NCI-H2171 (cell line): ENCODE measurements at places on chromosomes 7 and 10.
A peak's percentile ranks its signal among the peaks of the same experiment; 100 is the strongest.

DNA sequence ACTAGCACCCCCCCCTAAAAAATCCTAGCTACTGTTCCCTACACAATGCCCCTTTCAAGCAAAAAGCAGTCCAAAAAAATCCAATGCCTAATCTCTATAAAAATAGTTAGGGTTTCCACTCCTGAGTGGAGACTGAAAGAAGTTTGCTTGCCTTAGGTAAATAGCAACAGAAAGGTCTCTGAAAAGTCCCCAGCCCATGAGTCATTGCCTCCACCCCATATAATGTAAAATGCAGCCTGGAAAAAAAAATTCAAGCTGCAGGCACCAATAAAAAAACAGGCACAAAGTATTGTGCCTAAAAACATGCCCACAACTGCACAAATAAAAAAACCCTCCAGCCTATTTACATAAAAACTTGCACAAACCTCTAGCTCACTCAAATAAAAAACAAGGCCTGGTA is 47.5 kb downstream of the ZNF680 start:
- DNase-seq, result no peak

- peak; percentile 74 for DNase-seq
These were observed 1017.6 kb downstream of the TYW1 start for GRCh38 chr7:68014031-68014736.

DNA sequence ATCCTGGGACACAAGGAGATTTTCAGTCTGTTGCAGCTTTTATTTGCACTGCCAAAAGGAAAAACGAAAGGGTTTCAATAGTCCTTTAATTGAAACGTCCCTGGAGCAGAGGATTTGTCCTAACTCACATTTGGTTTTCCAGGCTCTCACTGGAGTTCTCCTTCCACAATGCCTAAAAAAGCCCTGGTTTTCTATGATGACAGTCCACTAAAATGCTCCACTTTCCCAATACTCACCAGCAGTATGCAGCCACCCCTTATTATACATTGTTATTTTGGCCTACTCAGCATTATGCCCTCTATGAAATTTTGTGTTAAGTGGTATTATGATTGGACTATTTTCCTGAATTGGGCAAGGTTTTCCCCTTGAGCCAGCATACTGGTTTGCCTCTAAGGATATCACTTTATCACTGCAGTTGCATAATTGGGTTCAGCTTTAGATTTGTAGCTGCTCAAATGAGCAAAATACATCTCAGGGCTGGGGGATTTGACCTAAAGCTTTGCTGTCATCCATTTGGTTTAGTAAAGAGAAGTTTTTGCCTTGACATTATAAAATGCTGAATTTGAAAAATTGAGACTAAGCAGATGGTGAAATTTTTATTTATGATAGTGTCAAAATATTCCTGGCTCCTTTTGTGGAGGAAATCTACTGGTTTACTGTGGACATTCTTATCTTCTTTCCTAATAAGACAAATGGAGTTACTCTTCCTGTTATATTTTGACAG is 239.2 kb downstream of the RNLS start:
- no peak for DNase-seq

DNA sequence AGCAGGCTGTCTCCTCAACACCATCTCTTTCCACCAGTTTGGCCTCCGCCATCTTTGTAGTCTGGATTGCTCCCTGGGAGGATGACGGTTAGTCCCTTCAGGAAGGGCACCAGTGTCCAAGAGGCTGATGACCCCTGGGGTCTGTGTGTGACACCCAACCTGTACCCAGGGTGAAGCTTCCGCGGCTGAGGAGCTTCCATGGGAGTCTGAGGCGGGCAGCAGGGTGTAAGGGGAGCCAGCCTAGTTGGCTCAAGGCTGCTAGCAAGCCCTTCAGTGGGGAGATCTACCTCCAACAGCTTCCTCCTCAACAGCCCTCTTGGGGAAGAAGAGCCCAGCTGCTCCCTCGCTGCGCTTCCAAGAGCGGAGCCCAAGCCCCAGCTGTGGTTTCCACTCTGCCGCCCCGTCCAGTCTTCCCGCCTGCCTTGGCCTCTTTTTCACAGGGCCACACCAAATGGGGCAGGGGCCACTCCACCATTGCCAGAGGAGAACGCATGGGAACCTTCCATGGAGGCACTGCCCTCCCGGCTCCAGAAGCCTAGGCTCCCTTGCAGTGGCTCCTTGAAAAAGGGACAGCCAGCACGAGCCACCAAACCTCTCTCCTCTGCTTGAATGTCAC is 57.4 kb downstream of the TMEM209 start:
- peak; percentile 42 for DNase-seq

GRCh38 chr7:37526623-37527022 is 78.0 kb upstream of the ELMO1 start:
- DNase-seq, result no peak

DNA sequence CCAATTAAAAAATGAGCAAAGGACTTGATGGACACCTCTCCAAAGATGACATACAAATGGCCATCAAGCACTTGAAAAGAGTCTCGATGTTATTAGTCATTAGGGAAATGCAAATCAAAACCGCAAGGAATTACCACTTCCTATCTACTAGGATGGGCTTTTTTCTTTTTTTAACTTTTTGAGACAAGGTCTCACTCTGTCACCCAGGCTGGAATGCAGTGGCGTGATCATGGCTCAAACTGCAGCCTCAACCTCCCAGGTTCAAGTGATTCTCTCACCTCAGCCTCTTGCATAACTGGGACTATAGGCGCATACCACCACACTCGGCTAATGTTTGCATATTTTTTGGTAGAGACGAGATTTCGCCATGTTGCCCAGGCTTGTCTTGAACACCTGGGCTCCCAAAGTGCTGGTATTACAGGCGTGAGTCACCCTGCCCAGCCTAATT is 13.6 kb downstream of the NKX1-2 start:
- DNase-seq, result no peak

DNA sequence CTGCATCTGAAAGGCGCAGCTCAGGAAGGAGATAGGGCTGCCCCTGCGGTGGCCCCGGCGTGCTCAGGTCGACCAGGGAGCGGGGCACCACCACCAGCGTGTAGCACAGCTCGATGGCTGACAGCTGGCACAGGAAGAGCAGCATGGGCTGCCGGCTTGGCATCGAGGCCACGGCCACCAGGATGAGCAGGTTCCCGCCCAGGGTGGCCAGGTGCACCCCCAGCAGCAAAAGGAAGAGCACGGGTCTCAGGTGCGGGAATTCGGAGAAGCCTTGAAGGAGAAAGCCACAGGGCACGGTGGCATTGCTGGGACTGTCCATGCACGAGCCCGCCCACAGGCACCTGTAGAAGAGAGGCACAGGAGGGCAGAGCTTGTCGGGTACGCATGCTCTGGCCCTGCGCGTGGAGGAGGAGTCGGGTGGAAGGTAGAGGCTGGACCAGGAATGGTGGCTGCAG is 33.9 kb downstream of the TAS2R41 start:
- DNase-seq, result no peak

GRCh38 chr7:156515911-156516790 is 124.4 kb upstream of the RNF32 start:
- DNase-seq, result no peak

DNA sequence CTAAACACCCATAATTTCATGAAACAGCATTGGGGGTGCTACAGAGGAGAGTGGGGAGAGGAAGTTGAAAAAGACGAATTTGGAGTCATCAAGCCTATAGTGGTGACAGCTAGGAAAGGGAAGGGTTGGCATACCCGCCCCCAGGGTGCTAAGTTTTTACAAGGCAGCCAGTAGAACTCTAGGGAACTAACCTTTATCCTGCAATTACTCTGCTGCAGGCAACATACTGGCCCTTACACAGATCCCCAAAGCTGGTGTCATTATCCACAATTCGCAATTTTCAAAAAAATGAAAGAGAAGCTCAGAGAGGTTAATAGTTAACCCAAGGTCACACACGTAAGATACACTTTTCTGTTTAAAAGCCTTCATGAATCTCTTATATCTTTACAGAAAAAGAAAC is 14.2 kb upstream of the SLC35B4 start:
- DNase-seq, result no peak
